ENCODE measurements at places on chromosomes 3 and 15.
A peak's percentile ranks its signal among the peaks of the same experiment; 100 is the strongest.

DNA sequence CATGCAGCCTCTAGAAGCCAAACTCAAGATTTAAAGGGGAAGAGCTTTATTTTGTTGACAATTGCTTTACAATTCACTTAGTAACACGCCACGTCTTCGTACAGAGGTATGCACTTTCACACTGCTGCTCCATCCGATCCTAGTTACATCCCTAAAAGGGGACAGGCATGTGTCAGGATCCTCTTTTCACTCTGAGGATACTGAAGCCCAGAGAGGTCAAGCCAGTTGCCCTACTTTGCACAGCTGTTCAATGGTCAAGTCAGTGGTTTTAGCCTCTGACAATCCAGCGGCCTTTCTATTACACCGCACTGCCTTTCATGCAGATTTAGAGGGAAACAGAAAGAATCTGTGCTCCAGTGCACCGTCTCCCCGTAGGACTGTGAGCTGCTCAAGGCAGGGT lies 44.9 kb upstream of the CHRNB4 start:
- no peak for DNase-seq

DNA sequence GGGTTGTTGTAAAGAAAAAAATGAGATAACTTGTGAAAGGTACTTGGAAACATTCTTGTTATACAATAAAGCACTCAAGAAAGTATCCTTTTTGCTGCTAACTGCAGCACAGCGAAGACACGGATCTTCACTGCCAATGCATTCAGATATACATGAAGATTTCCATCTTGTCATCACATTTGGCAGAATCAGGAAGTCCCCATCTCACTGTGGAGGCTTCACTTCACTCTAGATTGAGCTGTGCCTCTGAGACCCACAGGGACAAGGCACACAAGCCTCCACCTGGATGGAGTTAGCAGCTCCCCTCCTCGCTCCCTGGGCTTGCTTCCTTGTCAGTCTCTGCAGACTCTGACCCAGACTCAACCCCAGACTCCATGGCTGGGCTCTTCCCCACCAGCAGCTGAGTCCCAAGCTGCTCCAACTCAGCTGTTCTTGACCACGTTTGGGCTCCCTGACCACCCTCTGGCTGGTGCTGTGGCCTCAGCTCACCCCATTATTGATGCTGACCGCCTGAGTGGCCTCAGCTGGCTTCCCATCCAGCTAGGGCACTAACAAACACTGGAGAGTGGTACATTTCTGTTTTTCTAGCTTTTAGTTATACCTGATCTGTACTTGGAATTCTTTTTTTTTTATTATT lies 45.4 kb upstream of the SMAD3 start:
- no peak for DNase-seq

DNA sequence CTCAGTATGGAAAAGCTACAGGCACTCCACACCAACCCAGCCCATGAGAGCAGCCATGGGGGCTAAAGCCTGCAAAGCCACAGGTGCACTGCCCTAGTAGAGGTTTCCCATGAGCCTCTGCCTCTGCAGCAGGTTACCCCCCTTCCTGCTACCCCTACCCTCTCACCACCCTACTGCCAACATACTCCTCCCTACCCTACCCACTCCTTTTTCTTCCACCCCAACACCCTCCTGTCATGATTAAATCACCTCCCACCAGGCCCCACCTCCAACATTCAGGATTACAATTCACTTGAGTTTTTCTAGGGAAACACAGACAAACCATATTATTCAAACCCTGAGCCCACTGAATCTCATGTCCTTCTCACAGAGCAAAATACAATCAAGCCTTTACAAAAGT lies 88.4 kb downstream of the LMLN start:
- DNase-seq, result no peak

- DNase-seq, result no peak
These were observed 61.3 kb downstream of the SMAD3 start for GRCh38 chr15:67126551-67127330.

DNA sequence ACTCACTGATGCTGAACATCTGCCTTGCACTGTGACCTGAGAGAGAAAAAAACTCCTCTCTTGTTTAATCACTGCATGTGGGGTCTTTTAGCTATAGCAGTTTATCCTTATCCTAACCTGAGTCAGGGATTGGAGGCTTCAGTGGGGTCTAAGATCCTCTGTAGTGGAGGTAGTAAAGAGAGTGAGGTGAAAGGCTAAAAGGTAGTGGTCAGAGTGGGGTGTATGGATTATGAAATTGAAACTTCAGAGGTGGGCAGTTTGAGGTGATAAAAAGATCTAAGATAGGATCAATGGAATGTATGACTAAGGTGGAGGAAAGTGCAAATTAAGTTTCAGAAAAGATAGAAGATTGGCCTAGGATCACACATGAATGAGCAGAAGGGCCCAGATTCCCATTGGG lies 36.5 kb downstream of the DET1 start:
- no peak for DNase-seq

GRCh38 chr3:115293321-115293720 lies 146.2 kb upstream of the ZBTB20 start:
- DNase-seq, result no peak

DNA sequence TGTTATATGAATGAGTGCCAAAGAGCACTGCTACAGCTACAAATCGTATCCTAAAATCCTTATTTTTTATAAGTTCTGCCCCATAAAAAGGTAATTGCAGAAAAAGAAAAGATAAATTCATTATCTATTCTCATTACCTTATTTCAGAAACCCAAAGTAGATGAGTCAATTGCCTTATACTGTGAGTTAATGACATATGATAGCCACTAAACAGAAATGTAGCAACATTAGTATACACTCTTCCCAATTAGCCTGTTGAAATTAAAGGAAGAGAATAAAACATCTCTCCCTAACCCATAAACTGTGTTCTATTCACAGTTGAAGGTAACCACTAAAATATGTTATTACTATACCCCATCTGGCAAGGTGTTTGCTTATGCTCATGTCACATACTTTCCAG lies 11.0 kb downstream of the TBL1XR1 start:
- DNase-seq, result no peak

GRCh38 chr15:49279521-49280456 lies 109.7 kb downstream of the GALK2 start:
- no peak for DNase-seq

GRCh38 chr3:47747558-47747957 lies 34.1 kb downstream of the SMARCC1 start:
- DNase-seq, result no peak

GRCh38 chr3:36972163-36972562 lies 20.8 kb downstream of the EPM2AIP1 start:
- no peak for DNase-seq

GRCh38 chr3:41158947-41159346 lies 40.4 kb upstream of the CTNNB1 start:
- no peak for DNase-seq

- DNase-seq, result no peak
These were observed 41.6 kb downstream of the MB21D2 start for GRCh38 chr3:192875971-192876565.

DNA sequence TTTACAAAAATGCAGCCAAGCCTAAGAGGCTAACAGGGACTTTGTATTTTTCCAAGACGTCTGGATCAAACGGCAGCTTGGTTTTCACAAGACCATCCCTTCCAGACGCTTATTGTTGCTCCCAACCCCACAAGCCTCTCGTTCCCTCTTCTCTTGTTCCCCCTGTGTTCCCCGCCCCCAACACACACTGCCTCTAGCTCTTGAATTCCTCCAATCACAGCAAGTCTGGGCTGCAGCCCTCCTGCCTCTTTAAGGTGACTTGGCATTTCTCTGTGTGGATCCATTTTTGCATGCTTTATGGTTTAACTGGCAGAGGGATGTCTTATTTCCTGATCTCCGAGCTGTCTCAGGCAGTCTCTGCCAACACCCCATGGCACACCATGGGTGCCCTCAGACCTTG lies 182.2 kb downstream of the ABHD5 start:
- no peak for DNase-seq

- DNase-seq, result no peak
These were observed 45.5 kb downstream of the SLC28A1 start for GRCh38 chr15:84929795-84930603.

- DNase-seq, result no peak
These were observed 18.6 kb upstream of the IGDCC3 start for GRCh38 chr15:65396283-65396964.

GRCh38 chr3:70150599-70150998 lies 151.1 kb downstream of the SAMMSON start:
- DNase-seq, result no peak

DNA sequence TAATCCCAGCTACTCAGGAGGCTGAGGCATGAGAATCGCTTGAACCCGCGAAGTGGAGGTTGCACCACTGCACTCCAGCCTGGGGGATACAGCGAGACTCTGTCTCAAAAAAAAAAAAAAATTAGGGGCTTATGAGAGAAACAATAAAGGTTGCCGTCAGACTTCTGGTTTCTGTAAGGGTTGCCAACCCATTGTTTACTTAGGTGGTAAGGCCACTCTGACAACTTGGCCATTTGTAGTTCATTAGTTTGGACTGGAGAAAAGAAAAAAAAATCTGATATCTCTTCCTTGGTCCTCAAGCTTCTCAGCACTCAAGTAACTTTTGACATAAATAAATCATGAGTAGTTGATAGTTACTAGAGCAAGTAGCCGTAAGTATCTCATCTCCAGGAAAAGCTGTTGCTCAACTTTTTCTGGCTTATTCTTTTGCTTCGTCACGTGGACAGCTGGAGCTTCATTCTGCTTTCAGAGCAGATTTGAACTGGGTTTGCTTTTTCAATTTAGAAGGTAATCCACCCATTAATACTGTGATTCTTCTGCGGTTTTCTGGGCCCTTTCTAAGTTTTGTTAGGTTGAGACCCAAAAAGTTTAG lies 9.4 kb downstream of the SNX1 start:
- DNase-seq, result no peak

DNA sequence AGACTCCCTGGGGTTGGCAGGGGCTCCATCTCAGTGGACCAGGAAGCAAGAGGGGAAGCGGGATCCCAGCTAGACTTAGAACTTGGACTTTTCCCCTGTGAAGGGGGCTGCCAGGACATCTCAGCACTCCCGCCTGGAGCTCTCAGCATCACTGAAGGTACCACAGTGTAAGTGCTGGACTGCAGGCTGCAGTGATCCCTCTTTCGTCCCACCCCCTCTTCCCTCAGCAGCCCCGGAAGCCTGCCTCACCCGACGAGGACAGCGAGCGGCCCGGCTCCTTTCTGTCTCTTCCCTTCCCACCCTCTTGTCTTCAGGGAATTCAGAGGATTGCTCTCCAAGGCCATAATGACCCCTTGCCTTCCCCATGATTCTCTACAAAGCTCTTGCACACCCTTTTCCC lies 94.4 kb downstream of the ANP32A start:
- no peak for DNase-seq

GRCh38 chr15:64524778-64525177 lies 64.4 kb downstream of the ZNF609 start:
- no peak for DNase-seq

GRCh38 chr3:171056528-171056927 lies 30.0 kb upstream of the SLC2A2 start:
- no peak for DNase-seq

- no peak for DNase-seq
These were observed 48.7 kb downstream of the CHSY1 start for GRCh38 chr15:101203029-101203573.

DNA sequence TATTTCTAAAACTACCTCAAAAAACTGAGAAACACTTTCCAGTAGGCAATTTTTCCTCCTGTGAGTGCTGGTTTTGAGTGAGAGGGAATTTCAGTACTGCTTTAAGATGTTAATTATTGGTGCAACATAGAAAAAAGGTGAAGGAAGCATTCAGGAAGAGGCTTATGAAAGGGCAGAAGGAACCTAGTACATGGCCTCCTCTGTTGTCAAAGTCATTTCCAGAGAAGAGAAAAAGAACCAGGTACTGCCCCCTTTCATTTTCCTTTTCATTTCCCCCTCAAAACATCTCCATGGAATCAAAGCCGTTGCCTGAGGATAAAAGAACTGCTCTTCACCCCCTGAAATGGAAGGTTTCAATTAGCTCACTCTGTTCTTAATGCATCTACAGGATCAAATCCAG lies 19.8 kb downstream of the RARRES1 start:
- no peak for DNase-seq

GRCh38 chr15:95839367-95839782 lies 491.1 kb upstream of the NR2F2 start:
- DNase-seq, result no peak

DNA sequence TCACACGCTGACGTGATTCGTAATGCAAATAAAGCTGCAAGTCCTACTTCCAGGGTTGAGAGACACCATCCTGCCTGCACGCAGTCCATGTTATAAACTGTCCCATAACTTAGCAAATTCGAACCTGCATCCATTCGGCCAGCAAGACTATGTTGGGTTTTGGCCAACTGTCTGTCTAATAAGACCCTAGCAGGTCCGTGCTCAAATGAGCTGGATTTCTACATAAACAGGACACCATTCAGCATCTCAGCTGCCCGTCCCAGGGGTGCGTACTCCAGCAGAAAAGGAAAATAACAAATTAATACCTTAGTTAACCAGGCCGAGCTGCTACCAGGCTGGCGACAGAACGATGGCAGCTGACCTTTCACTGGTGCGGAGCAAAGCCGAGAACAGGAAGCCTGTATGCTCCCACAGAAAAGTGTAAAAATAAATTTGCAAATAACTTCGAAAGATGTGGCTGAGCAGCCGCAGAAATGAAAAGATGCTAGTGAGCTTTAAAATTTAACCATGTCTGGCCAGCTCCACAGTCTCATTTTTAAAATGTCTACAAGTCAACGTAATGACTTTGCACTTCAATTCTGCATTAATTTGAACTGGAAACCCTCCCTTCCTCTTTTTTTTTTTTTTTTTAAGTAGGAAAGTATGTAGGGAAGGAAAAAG lies 97.1 kb upstream of the SNRPA1 start:
- DNase-seq, result no peak

DNA sequence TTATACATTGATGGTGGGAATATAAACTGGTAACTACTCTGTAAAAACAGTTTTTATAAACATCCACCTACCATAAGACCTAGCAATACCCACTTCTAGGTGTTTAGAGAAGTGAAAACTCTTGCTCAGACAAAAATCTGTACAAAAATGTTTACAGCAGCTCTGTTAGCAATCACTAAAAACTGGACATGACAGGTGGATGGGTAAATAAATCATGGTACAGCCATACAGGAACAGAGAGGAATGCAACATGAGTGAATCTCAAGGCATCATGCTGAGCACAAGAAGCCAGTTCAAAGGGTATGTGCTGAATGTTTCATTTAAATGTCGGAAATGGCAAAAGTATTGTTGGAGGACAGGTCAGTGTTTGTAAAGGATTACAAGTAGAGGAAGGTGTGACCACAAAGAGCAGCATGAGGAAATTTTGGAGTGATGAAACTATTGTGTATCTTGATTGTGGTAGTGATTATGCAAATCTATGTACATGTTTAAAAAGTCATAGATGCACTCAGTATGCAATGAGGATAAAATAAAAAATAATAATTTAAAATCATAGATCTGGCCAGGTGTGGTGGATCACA lies 2.8 kb upstream of the RNU5A-1 start:
- DNase-seq, result no peak

DNA sequence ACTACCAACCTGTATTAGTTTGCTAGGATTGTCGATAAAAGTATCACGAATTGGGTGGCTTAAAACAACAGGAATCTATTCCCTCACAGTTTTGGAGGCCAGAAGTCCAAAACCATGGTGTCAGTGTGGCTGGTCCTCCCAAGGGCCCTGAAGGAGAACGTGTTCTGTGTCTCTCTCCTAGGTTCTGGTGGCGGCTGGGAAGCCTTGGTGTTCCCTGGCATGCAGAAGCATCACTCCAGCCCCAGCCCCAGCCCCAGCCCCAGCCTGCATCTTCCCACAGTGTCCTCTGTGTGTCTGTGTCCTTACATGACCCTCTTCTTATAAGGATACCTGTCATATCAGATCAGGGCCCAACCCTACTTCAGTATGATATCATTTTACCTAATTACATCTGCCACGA lies 272.5 kb upstream of the LYSMD4 start:
- no peak for DNase-seq

GRCh38 chr3:130789782-130790322 lies 43.2 kb upstream of the PIK3R4 start:
- DNase-seq, result no peak

GRCh38 chr15:64333986-64334929 lies 21.7 kb downstream of the CSNK1G1 start:
- DNase-seq, result peak; percentile 23
